MCF 10A (cell line): ENCODE measurements at places on chromosomes 7 and 10. TPM values are rescaled to one million over a fixed set of nuclear protein-coding genes. Genes with fewer than 3 reads are reported as not detected.

The PIK3CG gene
- not detected in 2 replicates for total RNA-seq

GRCh38 chr10:86066696-86067095 is 299.9 kb downstream of the GRID1 start:
- no peaks in the 10 kb centered on the region for H3K4me1 ChIP-seq
- no peak overlapping the region for H3K4me3 ChIP-seq
- no peak for DNase-seq

The TET1 gene
- 0.05 TPM in 1 of 2 replicates, not detected in the other for total RNA-seq

DNA sequence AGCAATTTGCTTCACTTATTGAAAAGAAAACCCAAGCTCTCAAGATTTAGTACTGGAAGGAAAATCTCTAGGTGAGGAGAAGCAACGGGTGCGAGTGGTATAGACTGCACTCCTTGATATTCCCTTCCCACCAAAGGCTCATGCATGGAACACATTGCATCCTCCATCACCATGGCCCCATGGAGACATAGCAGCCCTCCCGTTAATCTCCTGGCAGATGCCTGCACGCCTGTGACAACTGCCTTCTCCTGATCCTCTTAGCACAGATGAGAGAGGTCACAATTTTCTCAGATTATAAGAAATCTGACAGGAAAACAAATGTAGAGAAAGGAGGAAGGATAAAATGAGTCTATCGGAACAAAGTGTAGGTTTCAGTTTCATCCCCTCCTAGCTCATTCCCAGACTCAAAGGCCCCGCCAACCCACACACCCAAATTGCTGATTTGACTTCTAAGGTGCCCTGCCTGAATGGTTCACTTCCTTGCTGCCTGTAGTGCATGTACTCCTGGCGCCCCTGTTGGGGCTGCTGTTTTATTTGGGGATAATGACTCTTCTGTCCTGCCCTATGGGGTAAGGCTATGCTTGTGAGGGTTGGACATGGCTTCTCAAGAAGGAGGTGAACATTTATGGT is 50.0 kb downstream of the PLXNA4 start:
- no peak overlapping the region for H3K27ac ChIP-seq
- peaks cover 4% of the 10 kb centered on the region for H3K36me3 ChIP-seq
- H3K27me3 ChIP-seq, result peaks cover 37% of the 10 kb centered on the region
- no peak overlapping the region for H3K4me3 ChIP-seq
- no peaks in the 10 kb centered on the region for H3K4me1 ChIP-seq

The LAMTOR4 gene
- 76.6 and 87.3 TPM in 2 replicates for total RNA-seq

The TMEM213 gene
- not detected in 2 replicates for total RNA-seq

GRCh38 chr7:140316165-140316661 is 82.1 kb downstream of the SLC37A3 start:
- H3K27ac ChIP-seq, result peak overlapping the region; percentile 95
- H3K4me1 ChIP-seq, result peaks cover 32% of the 10 kb centered on the region
- peak; percentile 80 for DNase-seq
- peak overlapping the region; percentile 71 for H3K4me3 ChIP-seq

DNA sequence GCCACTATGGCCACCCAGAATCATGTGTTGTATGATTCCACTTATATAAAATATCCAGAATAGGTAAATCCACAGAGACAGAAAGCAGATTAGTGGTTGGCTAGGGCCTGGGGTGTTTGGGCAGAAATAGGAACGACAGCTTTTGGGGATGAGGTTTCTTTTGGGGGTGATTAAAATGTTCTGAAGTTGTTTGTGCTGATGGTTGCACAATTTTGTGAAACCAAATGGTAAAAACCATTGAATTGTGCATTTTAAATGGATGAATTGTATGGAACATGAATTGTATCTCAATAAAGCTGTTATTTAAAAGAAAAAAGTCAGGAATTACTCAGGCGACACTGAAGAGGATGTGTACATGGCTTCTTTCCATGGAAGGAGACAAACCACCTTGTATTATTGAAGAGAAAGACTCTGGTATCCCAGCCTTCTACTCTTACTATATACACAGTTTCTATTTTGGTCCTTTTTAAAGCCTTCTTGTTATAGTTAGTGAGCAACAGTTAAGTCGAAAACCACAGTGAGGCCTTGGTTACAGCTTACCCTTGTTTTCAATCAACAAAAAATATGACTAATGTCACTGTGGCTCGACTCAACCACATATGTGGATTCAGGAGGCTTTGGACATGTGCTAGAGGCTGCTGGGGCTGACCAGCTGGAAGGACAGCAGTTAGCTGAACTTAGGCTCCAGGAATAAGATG is 57.1 kb upstream of the KMT2E start:
- H3K36me3 ChIP-seq, result no peaks in the 10 kb centered on the region
- no peak overlapping the region for H3K4me3 ChIP-seq
- no peak overlapping the region for H3K27ac ChIP-seq
- no peaks in the 10 kb centered on the region for H3K4me1 ChIP-seq
- no peak for DNase-seq
- no peaks in the 10 kb centered on the region for H3K27me3 ChIP-seq

DNA sequence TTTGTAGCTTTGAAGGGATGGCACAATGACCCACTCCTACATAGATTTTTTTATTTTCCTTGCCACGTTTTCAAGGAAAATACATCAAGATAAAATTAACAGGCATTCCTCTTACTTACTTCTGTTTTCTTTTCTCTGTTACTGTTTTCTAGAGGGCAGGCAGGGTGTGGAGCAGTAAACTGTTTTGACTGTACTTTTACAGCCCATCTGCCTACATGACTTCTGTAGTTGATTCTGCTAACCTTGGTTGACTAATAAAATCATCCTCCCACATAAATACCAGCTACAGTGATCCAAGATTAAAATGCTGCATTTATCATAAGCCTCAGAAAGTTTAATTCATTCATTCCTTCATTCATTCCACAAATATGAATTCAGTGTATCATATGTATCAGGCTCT is 158.5 kb downstream of the TRIL start:
- peaks cover under 1% of the 10 kb centered on the region for H3K4me1 ChIP-seq
- H3K36me3 ChIP-seq, result no peaks in the 10 kb centered on the region
- H3K4me3 ChIP-seq, result no peak overlapping the region
- no peak for DNase-seq
- H3K27me3 ChIP-seq, result no peaks in the 10 kb centered on the region

- peaks cover 11% of the 10 kb centered on the region for H3K4me1 ChIP-seq
- H3K4me3 ChIP-seq, result no peak overlapping the region
- no peaks in the 10 kb centered on the region for H3K36me3 ChIP-seq
- H3K27me3 ChIP-seq, result no peaks in the 10 kb centered on the region
- no peak overlapping the region for H3K27ac ChIP-seq
Observed at GRCh38 chr10:105042906-105043552, 401.9 kb downstream of the SORCS3 start.

DNA sequence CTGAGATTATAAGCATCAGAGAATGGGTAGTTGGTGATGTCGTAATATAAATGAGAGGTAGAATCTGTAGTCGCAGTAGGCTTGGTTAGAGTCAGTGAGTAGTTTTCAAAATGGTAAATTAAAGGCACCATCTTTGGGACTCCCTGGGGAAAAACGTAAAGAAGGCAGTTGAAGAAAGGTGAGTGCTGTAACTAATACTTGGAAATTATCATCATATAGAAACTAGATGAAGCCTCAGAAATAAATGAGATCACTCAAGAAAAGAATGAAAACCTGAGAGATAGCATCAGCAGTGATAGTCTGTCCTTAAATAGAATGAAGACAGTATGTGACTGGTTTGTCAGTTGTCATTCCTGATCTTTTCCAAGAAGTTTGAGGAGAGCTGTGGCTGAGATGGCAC is 23.8 kb downstream of the PALS2 start:
- H3K27ac ChIP-seq, result no peak overlapping the region
- DNase-seq, result no peak
- H3K4me3 ChIP-seq, result no peak overlapping the region
- H3K36me3 ChIP-seq, result no peaks in the 10 kb centered on the region
- no peaks in the 10 kb centered on the region for H3K27me3 ChIP-seq
- H3K4me1 ChIP-seq, result peaks cover 9% of the 10 kb centered on the region

The AOC1 gene
- total RNA-seq, result 0.23 TPM in 1 of 2 replicates, not detected in the other

GRCh38 chr7:158085741-158086695 is 501.6 kb downstream of the PTPRN2 start:
- H3K27ac ChIP-seq, result no peak overlapping the region
- no peak for DNase-seq
- H3K36me3 ChIP-seq, result peaks cover 6% of the 10 kb centered on the region

DNA sequence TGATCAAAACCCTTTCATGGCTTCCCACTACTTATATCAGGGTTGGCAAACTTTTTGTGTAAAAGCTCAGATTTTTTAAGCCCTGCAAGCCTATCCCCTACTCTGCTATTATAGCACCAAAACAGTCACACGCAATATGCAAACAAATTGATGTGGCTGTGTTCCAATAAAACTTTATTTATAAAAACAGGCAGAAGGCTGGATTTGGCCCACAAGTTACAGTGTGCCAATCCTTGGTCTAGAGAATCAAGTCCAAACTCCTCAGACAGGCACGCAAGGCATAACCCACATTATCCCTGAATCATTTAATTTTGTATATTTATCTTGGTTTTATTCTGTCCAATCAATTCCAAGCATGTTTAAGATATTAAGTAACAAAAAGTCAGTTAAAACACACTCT is 71.9 kb downstream of the SGMS1 start:
- no peak for DNase-seq
- H3K27me3 ChIP-seq, result no peaks in the 10 kb centered on the region
- H3K4me3 ChIP-seq, result no peak overlapping the region
- H3K27ac ChIP-seq, result no peak overlapping the region

DNA sequence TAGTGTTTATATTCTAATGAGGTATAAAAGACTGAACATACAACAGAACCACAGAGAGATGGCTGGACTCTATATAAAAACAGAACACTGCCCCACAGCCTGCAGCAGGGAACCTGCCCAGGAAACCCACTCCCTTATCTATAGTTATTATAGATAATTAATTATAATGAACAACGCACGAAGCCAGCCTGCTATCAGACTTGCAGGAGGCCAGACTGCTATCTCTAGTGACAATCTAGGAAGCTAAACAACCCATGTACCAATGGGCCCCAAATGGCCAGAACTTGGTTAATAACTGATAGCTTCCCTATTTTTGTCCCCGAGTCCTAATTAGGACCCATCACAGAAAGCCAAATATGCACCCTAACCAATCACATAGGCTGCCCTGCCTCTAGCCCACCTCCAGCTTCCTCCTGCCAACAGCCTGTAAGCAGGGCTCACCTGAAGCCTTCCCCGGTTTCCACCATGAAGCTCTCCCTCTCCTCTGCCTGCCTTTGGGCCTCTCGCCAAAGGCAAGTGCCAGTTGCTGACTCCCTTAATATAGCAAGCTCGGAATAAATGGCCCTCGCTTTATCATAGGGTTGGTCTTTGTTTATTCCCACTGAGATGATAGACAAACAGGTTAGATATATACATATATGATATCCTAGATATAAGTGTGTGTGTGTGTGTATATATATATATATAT is 74.5 kb downstream of the SYPL1 start:
- peaks cover 5% of the 10 kb centered on the region for H3K4me1 ChIP-seq
- H3K4me3 ChIP-seq, result no peak overlapping the region
- H3K27me3 ChIP-seq, result peaks cover under 1% of the 10 kb centered on the region
- no peak for DNase-seq
- no peaks in the 10 kb centered on the region for H3K36me3 ChIP-seq

The LEP gene
- not detected in 2 replicates for total RNA-seq

GRCh38 chr10:16907687-16908086 is 90.5 kb upstream of the RSU1 start:
- no peak overlapping the region for H3K4me3 ChIP-seq
- H3K4me1 ChIP-seq, result no peaks in the 10 kb centered on the region
- H3K27ac ChIP-seq, result no peak overlapping the region
- no peak for DNase-seq
- no peaks in the 10 kb centered on the region for H3K36me3 ChIP-seq

The NRCAM gene
- 1.1 and 1.2 TPM in 2 replicates for total RNA-seq

- H3K27ac ChIP-seq, result no peak overlapping the region
- no peak for DNase-seq
- no peaks in the 10 kb centered on the region for H3K36me3 ChIP-seq
- H3K4me1 ChIP-seq, result no peaks in the 10 kb centered on the region
Observed at GRCh38 chr7:136998495-136998894, 130.0 kb downstream of the CHRM2 start.

GRCh38 chr10:42419789-42420188 is 218.6 kb downstream of the ZNF33B start:
- no peaks in the 10 kb centered on the region for H3K36me3 ChIP-seq
- H3K27ac ChIP-seq, result no peak overlapping the region
- no peaks in the 10 kb centered on the region for H3K4me1 ChIP-seq
- no peaks in the 10 kb centered on the region for H3K27me3 ChIP-seq

DNA sequence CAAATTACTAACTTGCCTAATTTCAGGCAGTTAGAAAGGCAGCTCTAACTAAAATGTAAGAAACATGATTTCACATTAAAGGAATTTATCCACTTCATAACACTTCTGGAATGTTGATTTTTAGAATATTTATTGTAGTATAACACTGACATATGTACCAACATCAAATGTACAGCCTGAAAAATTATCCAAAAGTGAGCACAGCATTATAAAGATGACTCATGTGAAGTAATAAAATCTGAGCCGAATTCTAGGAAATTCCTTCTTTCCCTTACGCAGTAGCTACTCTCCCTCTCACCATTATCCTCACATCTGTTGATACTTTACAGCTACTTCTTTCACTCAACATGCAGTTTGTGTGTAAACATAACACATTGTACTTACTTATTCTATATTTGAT is 610.6 kb downstream of the ZWINT start:
- H3K4me1 ChIP-seq, result no peaks in the 10 kb centered on the region
- peaks cover 60% of the 10 kb centered on the region for H3K27me3 ChIP-seq
- H3K36me3 ChIP-seq, result no peaks in the 10 kb centered on the region
- no peak overlapping the region for H3K4me3 ChIP-seq

GRCh38 chr10:82574081-82574480 is 699.1 kb downstream of the NRG3 start:
- no peaks in the 10 kb centered on the region for H3K4me1 ChIP-seq
- H3K27me3 ChIP-seq, result no peaks in the 10 kb centered on the region
- no peak for DNase-seq
- no peak overlapping the region for H3K4me3 ChIP-seq

The COBL gene
- 7.3 and 12.3 TPM in 2 replicates for total RNA-seq

GRCh38 chr7:44712012-44712411 is 36.6 kb upstream of the ZMIZ2 start:
- no peak overlapping the region for H3K4me3 ChIP-seq
- H3K27ac ChIP-seq, result peak overlapping the region; percentile 33
- H3K27me3 ChIP-seq, result no peaks in the 10 kb centered on the region
- H3K4me1 ChIP-seq, result no peaks in the 10 kb centered on the region
- no peak for DNase-seq

The TCERG1L gene
- not detected in 2 replicates for total RNA-seq
